ENCODE measurements at places on chromosomes 7 and 10.
A peak's percentile ranks its signal among the peaks of the same experiment; 100 is the strongest.

GRCh38 chr10:49133706-49134248 lies at the start of gene FAM170B:
Gene FAM170B, minus strand, starts transcription at chr10:49134021. Its CDS starts 103 bp downstream, at chr10:49133918.
- peaks cover 14% of the 10 kb centered on the region for H3K4me1 ChIP-seq
- H3K36me3 ChIP-seq: no peaks in the 10 kb centered on the region
- no peaks in the 10 kb centered on the region for H3K27me3 ChIP-seq

DNA sequence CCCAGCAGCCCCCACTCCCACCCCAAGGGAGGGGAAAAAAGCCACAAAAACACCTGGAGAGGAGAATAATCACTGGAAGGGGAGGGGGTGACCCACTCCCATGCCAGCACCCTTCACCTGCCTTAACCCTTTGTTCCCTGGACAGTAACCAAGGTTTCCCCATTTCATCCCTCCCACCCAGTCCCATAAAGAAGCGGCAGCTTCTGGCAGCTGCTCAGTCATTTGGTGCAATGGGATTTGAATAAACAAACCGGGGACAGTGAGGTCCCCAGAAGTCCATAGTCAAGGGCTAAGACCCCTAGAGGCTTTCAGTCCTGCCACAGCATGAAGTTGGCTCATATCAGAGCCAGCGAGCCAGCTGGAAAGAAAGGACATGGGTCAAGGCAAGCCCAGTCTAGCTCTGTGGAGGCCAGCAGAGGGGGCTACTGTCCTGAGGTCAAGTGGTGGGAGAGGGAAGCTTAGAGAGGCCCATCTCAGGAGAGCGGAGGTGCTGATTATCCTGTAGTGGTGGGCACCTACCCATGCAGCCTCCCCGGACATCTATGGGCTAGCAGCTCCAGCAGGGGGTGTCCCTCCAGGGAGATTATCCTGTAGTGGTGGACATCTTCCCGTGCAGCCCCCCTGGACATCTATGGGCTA lies 58.9 kb upstream of the LBX1 start:
- H3K36me3 ChIP-seq: no peaks in the 10 kb centered on the region
- H3K27me3 ChIP-seq: peaks cover 9% of the 10 kb centered on the region
- no peak overlapping the region for H3K4me3 ChIP-seq

GRCh38 chr10:118045837-118046394 lies 825 bp downstream of the RAB11FIP2 start:
- no peaks in the 10 kb centered on the region for H3K27me3 ChIP-seq
- H3K4me1 ChIP-seq: peaks cover 10% of the 10 kb centered on the region
- peak overlapping the region; percentile 95 for H3K27ac ChIP-seq

GRCh38 chr10:131453721-131454634 lies 142.5 kb upstream of the TCERG1L start:
- no peak for DNase-seq
- no peak overlapping the region for H3K27ac ChIP-seq
- no peaks in the 10 kb centered on the region for H3K36me3 ChIP-seq
- peak overlapping the region; percentile 47 for H3K4me3 ChIP-seq

GRCh38 chr7:18177815-18178660 lies 150.4 kb upstream of the PRPS1L1 start:
- no peak overlapping the region for H3K4me3 ChIP-seq
- H3K4me1 ChIP-seq: no peaks in the 10 kb centered on the region
- no peaks in the 10 kb centered on the region for H3K36me3 ChIP-seq
- H3K27ac ChIP-seq: no peak overlapping the region

GRCh38 chr10:88598055-88598454 lies 11.5 kb downstream of the LIPJ start:
- no peaks in the 10 kb centered on the region for H3K27me3 ChIP-seq
- H3K36me3 ChIP-seq: no peaks in the 10 kb centered on the region
- H3K27ac ChIP-seq: no peak overlapping the region
- H3K4me1 ChIP-seq: no peaks in the 10 kb centered on the region
- no peak for DNase-seq

GRCh38 chr7:38953227-38953626 lies 24.5 kb upstream of the POU6F2 start:
- no peak overlapping the region for H3K27ac ChIP-seq
- no peak for DNase-seq
- H3K27me3 ChIP-seq: no peaks in the 10 kb centered on the region

- no peak overlapping the region for H3K27ac ChIP-seq
- DNase-seq: no peak
- no peaks in the 10 kb centered on the region for H3K4me1 ChIP-seq
- no peak overlapping the region for H3K4me3 ChIP-seq
- no peaks in the 10 kb centered on the region for H3K36me3 ChIP-seq
Measured at GRCh38 chr7:158133515-158134271, 453.9 kb downstream of the PTPRN2 start.

- H3K36me3 ChIP-seq: no peaks in the 10 kb centered on the region
- H3K4me1 ChIP-seq: peaks cover 19% of the 10 kb centered on the region
- no peak overlapping the region for H3K4me3 ChIP-seq
- no peak for DNase-seq
- no peaks in the 10 kb centered on the region for H3K27me3 ChIP-seq
- H3K27ac ChIP-seq: no peak overlapping the region
Measured at GRCh38 chr10:61464461-61465170, 11.4 kb upstream of the TMEM26 start.

DNA sequence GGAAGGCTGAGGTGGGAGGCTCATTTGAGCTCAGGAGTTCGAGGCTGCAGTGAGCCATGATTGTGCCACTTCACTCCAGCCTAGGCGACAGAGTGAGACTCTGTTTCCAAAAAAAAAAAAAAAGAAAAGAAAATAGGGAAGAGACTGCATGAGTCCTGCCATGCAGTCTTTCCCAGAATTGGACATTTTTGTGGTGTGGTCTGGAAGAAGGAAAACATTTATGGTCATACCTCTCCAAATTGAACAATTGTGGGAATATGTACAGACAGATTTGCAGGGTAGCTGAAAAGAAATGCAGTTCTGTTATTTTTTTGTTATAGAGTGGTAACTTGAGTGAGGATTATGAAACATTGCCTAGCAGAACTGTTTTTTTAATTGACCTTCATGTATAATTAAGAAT lies 198.1 kb downstream of the AUTS2 start:
- DNase-seq: no peak
- H3K4me1 ChIP-seq: peaks cover 3% of the 10 kb centered on the region
- H3K27me3 ChIP-seq: peaks cover 10% of the 10 kb centered on the region

Measured in esophagus squamous epithelium (tissue), 5 donors.